ENCODE measurements at places on chromosomes 1 and 21.

GRCh38 chr1:174975764-174976163, 24.0 kb upstream of the CACYBP start:
- no peaks in the 10 kb centered on the region for H3K36me3 ChIP-seq
- no peak for DNase-seq
- H3K27me3 ChIP-seq: no peaks in the 10 kb centered on the region

GRCh38 chr1:109910123-109910962, at the start of gene CSF1:
CSF1 (plus strand) TSS chr1:109910849; CDS start chr1:109911024, 175 bp downstream.
- DNase-seq: peak; percentile 55
- peak within 1 kb of the TSS; percentile 63 for H3K27ac ChIP-seq
- H3K36me3 ChIP-seq: no peaks in the 10 kb centered on the region

DNA sequence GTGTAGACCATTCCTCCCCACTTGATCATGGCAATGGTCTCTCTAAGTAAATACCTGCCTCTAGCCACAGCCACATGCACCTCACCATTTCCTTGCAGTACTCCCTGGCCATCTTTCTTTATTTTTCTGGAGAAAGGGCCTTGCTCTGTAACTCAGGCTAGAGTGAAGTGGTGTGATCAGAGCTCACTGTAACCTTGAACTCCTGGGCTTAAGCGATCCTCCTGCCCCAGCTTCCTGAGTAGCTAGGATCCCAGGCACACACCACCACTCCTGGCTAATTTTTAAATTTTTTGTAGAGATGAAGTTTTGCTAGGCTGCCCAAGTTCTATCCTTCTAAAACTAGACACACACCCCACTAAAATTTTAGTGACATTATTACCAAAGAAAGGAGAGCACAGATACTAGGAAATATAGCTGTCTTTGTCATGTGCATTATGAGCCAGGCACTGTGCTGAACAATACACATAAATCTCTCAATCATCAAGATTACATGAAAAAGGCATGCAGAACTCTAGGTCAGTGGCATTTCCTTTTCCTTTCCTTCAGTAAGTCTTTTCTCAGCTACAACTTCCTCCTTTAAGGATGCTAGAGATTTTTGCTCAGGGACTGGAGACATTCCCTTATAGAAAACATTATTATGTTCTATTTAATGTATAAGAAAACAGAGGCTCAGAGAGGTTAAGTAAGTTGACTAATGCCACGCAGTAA, 95.0 kb upstream of the SERBP1 start:
- no peak overlapping the region for H3K4me3 ChIP-seq
- H3K27ac ChIP-seq: no peak overlapping the region
- no peaks in the 10 kb centered on the region for H3K36me3 ChIP-seq
- no peak for DNase-seq

- H3K4me3 ChIP-seq: no peak overlapping the region
- no peaks in the 10 kb centered on the region for H3K36me3 ChIP-seq
- DNase-seq: no peak
- H3K4me1 ChIP-seq: no peaks in the 10 kb centered on the region
- no peak overlapping the region for H3K27ac ChIP-seq
- H3K27me3 ChIP-seq: no peaks in the 10 kb centered on the region
These were observed 13.9 kb downstream of the KCNK1 start for GRCh38 chr1:233627823-233628222.

GRCh38 chr1:112735752-112736151, 20.6 kb upstream of the PPM1J start:
- H3K4me1 ChIP-seq: no peaks in the 10 kb centered on the region
- no peak overlapping the region for H3K4me3 ChIP-seq
- no peak for DNase-seq
- no peaks in the 10 kb centered on the region for H3K27me3 ChIP-seq
- no peaks in the 10 kb centered on the region for H3K36me3 ChIP-seq

GRCh38 chr1:168394858-168395257, 114.2 kb downstream of the TBX19 start:
- DNase-seq: no peak
- no peaks in the 10 kb centered on the region for H3K4me1 ChIP-seq
- H3K36me3 ChIP-seq: no peaks in the 10 kb centered on the region
- H3K4me3 ChIP-seq: no peak overlapping the region
- H3K27me3 ChIP-seq: no peaks in the 10 kb centered on the region
- H3K27ac ChIP-seq: no peak overlapping the region

- H3K36me3 ChIP-seq: no peaks in the 10 kb centered on the region
- no peak overlapping the region for H3K4me3 ChIP-seq
- H3K27me3 ChIP-seq: no peaks in the 10 kb centered on the region
These were observed 10.7 kb upstream of the SDC3 start for GRCh38 chr1:30919025-30919881.

- no peak for DNase-seq
- no peaks in the 10 kb centered on the region for H3K27me3 ChIP-seq
- H3K4me1 ChIP-seq: no peaks in the 10 kb centered on the region
- H3K4me3 ChIP-seq: no peak overlapping the region
- H3K36me3 ChIP-seq: peaks cover 81% of the 10 kb centered on the region
These were observed 13.7 kb downstream of the ENO1 start for GRCh38 chr1:8864713-8865344.

GRCh38 chr1:158089476-158089875, 91.2 kb upstream of the CD1D start:
- H3K27ac ChIP-seq: no peak overlapping the region
- no peak for DNase-seq
- H3K36me3 ChIP-seq: peaks cover 76% of the 10 kb centered on the region
- no peak overlapping the region for H3K4me3 ChIP-seq

All from thoracic aorta (tissue), 2 donors.